ENCODE measurements at places on chromosomes 11 and 22.

DNA sequence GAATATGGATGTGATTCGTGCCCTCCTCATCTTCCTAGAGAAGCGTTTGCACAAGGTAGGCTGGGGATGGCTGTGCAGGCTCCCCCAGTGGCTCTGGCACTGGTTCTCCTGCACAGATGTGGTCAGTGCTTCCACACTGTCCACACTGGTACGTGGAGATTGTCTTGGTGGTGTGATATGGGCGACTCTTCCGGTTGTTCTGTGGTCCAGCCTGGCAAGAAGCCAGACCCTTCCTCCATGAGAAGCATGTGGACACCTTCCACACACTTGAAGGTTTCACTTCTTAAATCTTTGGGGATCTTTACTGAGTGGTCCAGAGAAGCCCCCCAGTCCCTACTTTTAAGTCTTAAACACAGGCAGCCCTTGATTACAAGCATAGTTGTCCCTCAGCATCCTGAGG is 3.8 kb downstream of the RIC8A start:
- no peak for DNase-seq

GRCh38 chr11:96293598-96294021 is 49.4 kb downstream of the MAML2 start:
- peak; percentile 81 for DNase-seq

DNA sequence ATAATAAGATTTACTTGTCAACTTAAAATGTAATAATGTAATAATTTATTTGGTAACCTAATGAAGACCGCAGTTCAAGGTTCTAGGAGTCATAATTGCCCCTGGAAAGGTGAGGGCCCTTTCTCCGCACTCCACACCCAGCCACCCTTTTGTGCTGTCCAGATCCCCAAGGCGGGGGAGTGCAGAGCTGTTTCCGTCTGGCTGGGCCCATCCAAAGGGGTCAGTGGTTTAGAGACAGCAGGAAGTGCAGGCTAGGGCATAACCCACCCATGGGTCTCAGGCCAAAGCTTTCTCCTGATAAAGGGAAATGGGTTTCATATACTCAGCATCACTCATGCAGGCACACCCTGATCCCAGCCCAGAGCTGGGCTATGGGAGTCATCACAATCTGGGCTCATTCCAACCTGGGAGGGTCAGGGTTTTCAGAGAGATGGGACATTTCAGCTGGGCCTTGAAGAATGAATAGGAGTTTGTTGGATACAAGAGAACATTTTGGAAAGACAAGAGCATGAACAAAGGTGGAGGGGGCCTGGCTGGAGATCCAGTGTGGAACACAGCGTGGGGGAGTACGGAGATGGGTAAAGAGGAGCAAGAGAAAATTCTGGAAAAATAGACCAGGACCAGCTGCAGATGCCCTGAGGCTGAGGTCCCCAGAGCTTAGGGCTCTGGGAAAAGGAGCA is 432.2 kb downstream of the TBC1D22A start:
- DNase-seq, result no peak

DNA sequence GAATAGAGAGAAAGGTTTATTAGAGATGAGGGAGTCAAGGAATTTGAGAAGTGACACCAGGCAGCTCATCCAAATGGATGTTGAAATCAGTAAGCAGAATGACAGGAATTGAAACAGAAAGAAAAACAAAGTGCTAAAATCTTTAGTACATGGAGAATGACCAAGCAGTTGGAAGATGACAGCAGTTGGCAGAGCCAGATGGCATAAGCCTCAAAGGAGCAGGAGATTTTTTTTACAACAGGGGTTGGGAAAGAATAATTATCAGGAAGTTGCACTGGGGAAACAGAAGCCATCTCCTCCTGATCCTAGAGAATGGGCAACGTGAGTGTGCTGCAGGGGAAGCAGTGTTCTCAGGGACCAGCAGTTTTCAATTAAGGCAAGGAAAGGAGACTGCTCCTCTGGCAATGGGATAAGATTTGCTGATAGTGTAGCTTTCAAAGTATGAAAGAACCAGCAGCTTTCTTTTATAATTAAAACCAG is 28.9 kb downstream of the RAB39A start:
- no peak for DNase-seq

DNA sequence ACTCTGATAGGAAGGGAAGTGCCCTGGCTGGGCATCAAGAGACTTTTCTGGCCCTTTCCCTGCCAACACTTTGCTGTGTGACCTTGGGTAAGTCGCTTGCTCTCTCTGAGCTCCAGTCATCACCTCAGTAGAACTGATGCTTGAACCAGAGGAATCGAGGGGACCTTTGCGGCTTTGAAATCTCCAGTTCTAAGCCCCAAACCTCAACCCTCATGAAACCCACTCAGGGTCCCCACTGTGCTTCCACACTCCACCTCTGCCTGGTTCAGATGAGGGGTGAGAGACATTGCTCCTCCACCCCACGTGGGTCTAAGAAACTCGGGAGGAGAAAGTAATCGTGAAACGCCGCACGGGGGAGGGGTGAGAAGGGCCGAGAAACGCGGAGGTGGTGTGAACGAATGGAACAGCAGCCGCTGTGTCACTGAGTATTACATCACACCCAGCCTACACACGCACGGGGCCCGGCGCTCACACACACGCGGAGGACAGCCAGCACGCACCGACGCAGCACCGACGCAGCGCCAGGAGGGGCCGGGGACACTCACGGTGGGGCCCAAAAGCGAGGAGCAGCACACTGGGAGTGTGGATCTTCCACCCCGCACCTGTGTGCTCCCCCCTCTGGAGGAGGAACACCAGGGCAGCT is 4.3 kb downstream of the RTN4RL2 start:
- DNase-seq, result no peak

- no peak for DNase-seq
Measured at GRCh38 chr11:81839016-81839415, 894.6 kb downstream of the FAM181B start.

DNA sequence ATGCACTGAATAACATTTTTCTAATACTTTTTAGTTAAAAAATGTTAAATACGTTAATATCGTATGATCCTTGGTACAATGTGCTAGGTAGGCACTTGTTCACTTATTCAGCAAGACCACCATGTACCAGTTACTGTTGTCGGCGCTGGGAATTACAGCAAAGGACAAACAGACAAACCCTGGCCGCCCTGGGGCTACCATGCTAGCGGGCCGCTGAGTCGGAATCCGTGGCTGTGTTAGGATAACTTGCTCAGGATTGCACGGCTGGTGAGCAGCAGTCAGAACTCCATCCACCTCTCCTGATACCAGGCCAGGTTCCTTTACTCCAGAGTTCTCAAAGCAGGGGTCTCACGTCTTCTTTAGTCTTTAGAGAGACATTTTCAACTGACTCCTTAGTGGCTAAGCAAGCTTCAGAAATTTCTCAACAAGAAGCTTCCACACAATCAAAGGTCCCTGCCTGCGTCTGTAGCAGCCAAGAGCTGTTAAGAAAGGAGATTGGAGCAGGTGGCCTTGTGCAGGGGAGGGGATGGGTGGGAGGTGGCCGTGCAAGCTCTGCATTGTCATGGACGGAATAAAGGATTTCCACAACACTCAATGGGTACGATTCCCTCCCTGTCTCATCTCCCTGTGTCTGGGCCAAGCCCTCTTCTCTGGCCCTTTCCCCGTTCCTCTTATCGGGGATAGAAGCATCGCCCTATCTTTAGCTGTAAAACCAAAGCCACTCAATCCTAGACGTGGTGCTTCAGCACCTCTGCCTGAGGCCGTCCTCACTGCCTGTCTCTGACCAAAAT is 39.8 kb upstream of the NNMT start:
- DNase-seq, result no peak

DNA sequence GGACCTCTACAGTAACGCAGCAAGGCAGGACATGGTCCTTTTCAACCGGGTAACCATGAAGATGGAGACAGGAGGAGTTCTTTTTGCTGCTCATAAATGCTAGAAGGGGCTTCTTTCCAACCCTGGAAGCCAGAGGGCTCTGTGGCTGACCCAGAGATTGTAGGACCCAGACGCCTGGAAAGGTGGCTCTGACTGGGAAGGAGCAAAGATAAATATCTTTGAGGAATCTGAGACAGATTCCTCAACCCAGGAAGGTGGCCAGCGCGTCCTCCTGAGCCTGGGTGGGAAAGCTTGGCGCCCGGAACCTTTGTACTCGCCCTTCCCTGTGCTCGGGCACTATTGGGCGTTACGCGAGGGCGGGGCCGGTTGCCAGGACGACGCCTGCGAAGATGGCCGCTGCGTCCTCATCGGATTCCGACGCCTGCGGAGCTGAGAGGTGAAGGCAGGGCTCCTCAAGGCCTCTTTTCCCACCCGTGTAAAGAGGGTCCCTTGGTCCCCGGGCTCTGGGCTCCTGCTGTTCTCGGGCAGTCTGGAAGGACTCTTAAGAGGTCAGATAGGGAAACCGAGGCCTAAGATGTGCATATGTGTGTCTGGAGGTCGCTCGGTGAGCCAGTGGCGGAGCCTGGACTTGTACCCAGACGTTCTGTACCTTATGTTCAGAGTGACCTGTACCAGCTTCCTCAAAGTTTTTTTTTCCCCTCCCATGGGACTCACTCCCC is at the start of gene BBS1:
BBS1 (plus strand) TSS at position 365 of the 719 bp plus-strand sequence; CDS start at position 390, 25 bp downstream.
- DNase-seq, result peak; percentile 75

- no peak for DNase-seq
Measured at GRCh38 chr11:60797846-60798630, 12.9 kb downstream of the MS4A10 start.

GRCh38 chr11:94469416-94469815 is 24.2 kb downstream of the MRE11 start:
- DNase-seq, result no peak

DNA sequence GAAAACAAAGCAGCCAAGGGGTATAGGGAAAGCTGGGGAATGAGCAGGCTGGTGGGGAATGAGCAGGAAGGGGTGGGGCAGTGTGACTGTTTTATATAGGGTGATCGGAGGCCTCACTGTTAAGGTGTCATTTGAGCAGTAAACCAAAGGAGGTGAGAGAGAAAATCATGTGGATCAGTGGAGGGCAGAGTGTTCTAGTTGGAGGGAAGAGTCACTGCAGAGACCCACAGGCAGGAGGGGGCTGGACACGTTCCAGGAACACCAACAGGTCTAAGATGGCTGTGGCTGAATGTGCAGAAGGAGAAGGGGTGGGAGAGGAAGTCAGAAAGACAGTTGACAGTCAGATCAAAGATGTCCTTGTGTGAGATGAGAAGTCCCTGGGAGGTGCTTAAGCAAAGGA is 103.8 kb downstream of the ENTHD1 start:
- DNase-seq, result no peak

GRCh38 chr11:63553759-63554158 is 9.4 kb downstream of the PLAAT2 start:
- peak; percentile 78 for DNase-seq

All from T-helper 2 cell (primary cell).